Endodermal cell (in vitro differentiated cells): ENCODE measurements at places on chromosomes 1 and 21.

DNA sequence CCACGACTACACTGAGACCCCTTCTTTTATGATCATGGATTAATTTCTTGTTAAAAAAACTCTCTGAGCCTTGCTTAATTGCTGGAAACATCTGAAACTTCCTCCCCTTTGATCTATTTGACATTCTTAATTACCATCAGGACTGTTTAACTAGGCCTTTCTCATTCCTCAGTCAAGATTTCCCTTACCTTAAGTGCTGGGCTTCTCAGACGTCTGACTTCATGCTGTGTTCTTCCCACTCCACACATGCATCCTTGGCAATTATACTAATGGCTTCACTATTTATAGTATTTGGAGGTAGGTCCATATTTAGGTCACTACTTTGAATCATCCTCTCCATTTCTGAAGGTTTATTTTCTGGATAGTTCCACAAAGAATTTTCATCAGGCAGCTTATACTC, 341.3 kb upstream of the TMPRSS15 start:
- no peaks in the 10 kb centered on the region for H3K36me3 ChIP-seq
- H3K27ac ChIP-seq = no peak overlapping the region
- H3K27me3 ChIP-seq = no peaks in the 10 kb centered on the region
- no peak for DNase-seq
- no peaks in the 10 kb centered on the region for H3K4me1 ChIP-seq

DNA sequence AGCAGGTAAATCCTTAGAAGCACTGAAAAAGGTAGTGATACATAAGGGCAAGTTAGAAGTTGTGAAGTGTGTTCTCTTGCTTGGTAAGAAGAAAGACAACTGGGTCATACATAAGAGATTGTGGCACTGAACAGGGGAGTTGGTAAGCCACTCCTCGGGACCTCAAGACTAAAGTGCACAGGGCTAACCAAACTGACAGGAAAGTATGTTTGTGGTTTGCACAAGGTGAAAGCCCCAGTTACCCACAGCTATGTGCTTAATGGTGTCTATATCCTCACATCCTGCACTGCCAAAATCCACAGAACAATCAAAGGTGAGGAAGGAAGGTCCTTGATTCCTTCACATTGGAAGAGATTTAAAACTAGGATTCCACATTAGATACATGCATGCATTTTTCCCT, 276.5 kb downstream of the DNM3 start:
- H3K36me3 ChIP-seq = no peaks in the 10 kb centered on the region
- H3K27me3 ChIP-seq = no peaks in the 10 kb centered on the region
- no peak for DNase-seq
- no peak overlapping the region for H3K4me3 ChIP-seq
- H3K27ac ChIP-seq = no peak overlapping the region

DNA sequence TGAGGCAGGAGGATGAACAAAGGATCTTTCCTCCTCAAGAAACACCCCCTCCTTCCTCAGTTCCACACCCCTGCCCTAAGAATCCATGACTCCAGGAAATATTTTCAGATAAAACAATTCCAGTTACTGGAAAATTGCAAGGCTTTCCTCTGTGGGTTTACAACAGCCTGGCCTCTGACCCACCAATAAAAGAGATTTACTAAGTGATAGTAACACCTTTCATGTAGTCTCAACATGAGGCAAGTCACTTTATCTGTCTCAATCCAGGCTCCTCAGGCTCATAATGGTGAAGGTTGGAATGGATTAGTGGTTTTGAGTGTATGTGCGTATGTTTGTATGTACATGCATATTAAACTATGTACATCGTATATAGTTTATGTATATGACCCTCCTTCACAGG, 71.4 kb upstream of the PPP2R5A start:
- H3K27ac ChIP-seq = no peak overlapping the region
- no peaks in the 10 kb centered on the region for H3K27me3 ChIP-seq
- H3K36me3 ChIP-seq = no peaks in the 10 kb centered on the region
- no peak for DNase-seq

DNA sequence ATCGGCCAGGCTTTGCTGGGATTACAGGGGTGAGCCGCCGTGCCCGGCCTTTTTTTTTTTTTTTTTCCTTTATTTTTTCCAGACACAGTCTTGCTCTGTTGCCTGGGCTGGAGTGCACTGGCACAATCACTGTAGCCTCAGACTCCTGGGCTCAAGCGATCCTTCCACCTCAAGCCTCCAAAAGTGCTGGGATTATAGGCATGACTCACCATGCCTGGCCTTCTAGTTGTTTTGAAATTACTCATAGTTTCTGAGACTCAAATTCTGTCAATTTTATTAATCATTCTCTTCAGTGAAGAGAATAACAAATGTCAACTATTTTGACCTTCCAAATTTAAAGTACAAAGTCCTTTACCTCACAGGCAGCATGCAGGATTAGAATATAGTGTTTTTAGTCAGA, 374.5 kb downstream of the PLA2G4A start:
- H3K4me3 ChIP-seq = no peak overlapping the region
- no peak overlapping the region for H3K27ac ChIP-seq
- H3K36me3 ChIP-seq = no peaks in the 10 kb centered on the region
- no peaks in the 10 kb centered on the region for H3K4me1 ChIP-seq

DNA sequence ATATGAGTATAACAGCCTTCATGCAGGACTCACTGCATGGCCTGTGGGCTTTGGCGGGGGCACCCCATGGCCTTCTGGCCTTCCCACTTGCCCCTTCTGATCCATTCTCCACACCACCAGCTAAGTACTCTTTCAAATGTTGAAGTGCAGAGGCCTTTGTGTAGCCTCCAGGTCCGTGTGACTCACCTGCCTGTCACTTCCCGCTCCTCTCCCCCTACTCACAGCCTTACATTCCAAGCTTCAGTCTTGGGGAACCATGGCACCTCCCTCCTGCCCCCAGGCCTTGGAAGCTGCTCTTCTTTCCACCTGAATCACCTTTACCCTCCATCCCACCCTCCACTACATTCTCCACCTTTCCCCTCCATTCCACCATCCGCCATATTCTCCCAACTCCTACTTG, 69.6 kb downstream of the PGM1 start:
- no peak overlapping the region for H3K27ac ChIP-seq
- peaks cover 27% of the 10 kb centered on the region for H3K36me3 ChIP-seq
- H3K4me3 ChIP-seq = no peak overlapping the region
- H3K4me1 ChIP-seq = no peaks in the 10 kb centered on the region
- DNase-seq = peak; percentile 75

DNA sequence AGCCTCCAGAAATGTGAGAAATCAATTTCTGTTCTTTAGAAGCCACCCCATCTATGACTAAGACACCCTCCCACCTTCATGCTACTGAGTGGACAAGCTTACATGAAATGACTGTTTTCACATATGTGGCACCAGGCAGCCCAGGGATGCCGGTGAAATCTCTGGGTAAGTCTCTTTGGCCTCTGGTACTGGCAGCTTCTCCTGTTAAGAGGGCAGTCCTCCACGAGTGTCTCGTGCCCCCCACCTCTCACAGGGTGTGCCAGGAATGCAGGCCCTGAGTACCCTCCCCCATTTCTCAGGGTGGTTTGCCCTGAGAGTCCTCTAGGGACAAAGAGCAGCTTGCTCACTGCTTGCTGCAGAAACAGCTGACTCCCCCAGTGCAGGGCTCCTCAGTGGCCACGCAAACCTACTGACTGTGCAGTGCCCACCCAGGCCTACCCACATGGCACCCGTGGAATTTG, 3.2 kb upstream of the PRXL2B start:
- H3K4me1 ChIP-seq = no peaks in the 10 kb centered on the region
- no peak overlapping the region for H3K4me3 ChIP-seq
- H3K27ac ChIP-seq = no peak overlapping the region
- DNase-seq = no peak
- H3K27me3 ChIP-seq = no peaks in the 10 kb centered on the region

DNA sequence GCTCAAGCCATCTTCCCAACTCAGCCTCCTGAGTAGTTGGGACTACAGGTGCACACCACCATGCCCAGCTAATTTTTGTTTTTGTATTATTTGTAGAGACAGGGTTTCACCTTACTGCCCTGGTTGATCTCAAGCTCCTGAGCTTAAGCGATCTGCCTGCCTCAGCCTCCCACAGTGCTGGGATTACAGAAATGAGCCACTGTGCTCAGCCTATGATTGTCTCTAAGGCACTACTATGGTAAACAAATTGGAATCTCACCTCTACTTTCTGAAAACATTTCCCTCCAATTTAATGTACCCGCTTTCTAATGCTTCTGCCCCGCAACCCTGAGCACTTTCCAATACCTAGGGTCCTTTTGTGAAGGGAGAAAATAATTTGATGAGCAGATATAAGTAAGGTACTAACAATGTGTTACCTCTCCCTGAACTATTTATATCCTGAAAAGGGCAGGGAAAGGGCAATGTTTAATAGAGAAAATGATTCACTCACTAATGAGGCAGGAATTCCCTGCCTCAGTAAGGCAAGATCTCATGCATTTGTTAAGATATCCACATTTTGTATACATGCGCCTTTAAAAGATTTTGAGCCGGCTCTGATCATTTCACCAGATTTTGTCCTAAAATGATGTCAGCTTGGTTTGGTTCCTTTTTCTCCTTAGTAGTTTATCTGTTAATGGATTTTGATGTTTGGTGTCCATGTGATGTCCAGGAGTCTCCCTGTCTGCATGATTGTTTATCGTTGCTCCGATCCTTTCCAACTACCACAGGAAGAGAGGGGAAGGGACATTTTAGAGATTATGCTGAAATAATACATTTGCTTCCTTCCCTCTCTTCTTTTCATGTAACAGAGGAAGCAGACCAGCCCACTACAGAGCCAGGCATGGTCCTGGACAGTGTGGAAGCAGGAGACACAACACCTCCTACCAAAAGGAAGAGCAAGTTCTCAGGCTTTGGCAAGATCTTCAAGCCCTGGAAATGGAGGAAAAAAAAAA, 47.3 kb upstream of the RCC1 start:
- H3K36me3 ChIP-seq = peaks cover 38% of the 10 kb centered on the region
- DNase-seq = no peak
- H3K27ac ChIP-seq = no peak overlapping the region
- no peaks in the 10 kb centered on the region for H3K27me3 ChIP-seq

GRCh38 chr1:110319332-110320167, 19.6 kb upstream of the RBM15 start:
- no peak overlapping the region for H3K4me3 ChIP-seq
- no peaks in the 10 kb centered on the region for H3K27me3 ChIP-seq
- H3K36me3 ChIP-seq = no peaks in the 10 kb centered on the region
- no peak overlapping the region for H3K27ac ChIP-seq
- DNase-seq = no peak

DNA sequence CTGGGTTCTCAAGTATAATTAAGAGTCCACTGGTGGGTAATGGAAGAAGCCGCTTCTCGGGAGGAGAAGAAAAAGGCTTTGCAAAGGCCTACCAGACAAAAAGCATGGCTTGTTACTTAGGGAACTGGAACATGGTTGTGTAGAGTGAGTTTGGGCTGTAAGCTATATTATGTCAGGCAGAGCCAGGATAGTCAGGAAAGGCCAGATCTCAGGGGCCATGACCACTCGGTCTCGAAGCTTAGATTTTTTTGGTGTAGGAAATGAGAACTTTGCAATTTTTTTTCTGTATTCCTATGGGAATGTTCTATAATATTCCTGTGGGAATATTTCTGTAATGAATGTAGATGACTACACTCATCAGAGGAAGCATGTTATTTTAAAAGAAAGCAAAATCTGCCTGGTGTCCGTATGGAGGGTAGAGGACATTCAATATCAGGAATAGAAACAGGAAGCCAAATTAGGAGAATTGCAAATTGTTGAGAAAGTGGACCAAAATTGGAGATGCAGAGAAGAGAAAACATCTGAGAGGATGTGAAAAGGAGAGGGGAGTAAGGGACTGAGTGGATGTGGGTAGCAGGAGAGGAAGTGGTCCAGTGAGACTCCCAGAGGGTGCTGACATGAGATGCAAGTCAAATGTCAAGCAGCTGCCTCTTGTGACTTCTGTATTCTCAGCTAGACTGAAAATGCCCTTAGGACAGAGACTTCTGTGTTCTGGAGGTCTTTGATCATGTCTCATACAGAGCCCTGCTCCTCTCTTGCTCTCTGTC, 45.2 kb upstream of the HAO2 start:
- no peak for DNase-seq
- H3K4me1 ChIP-seq = peaks cover 11% of the 10 kb centered on the region
- H3K27me3 ChIP-seq = peaks cover 18% of the 10 kb centered on the region
- H3K36me3 ChIP-seq = no peaks in the 10 kb centered on the region
- no peak overlapping the region for H3K27ac ChIP-seq

- no peaks in the 10 kb centered on the region for H3K27me3 ChIP-seq
- DNase-seq = peak; percentile 16
- no peak overlapping the region for H3K4me3 ChIP-seq
- H3K4me1 ChIP-seq = no peaks in the 10 kb centered on the region
- H3K27ac ChIP-seq = no peak overlapping the region
- no peaks in the 10 kb centered on the region for H3K36me3 ChIP-seq
These were observed 20.9 kb downstream of the TNN start for GRCh38 chr1:175088525-175088951.

DNA sequence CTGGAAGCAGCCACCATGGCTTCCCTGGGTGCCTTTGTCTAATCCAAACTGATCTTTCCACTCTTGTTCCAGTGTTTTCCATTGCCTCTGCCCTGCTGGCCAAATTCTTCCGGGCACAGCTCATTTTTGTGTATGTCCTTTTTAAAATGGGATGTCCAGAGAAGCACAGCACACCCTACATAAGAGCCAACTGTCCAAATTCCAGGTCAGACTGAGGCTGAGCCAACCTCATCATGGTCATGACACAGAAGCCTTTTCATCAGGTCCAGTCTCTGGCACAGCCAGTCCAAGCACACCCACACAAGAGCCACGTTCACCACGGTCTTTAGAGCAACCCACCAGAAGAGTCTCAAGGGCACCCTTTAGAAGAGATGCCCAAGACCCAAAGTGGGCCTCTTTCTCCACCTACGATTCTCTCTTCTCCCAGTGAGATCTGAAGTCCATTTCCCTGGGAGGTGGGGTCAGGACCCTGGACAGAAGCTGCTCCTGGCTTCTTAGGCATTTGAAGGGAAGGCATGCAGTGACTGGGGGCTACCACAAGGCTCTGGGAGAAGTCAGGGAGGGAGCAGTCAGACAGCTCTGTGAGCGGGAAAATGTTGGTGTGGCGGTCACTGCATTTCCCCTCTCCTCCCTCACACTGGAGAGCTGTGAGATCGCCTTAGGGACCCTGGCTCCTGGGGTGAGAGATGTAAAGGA, 53.2 kb downstream of the SYT2 start:
- H3K27ac ChIP-seq = no peak overlapping the region
- H3K4me1 ChIP-seq = no peaks in the 10 kb centered on the region
- H3K27me3 ChIP-seq = peaks cover 6% of the 10 kb centered on the region

DNA sequence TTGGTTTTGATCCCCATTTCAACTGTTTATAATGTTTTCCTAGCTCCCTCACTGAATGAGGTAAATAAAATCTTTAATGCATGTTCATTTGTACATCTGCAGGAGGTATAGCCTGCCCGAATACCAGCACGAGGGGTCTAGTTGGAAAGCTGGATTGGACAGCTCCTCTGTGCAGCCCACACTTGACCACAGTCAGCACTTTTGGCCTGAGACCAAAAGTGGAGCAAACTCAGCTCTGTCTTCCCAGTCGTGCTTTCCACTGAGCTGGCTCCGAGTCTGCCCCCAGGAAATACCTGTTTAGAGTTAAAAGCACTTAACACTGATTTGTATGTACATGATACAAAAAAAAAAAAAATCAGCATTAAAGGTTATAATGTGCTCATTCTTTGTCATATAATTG, 224.4 kb downstream of the DSCAM start:
- no peaks in the 10 kb centered on the region for H3K4me1 ChIP-seq
- no peaks in the 10 kb centered on the region for H3K36me3 ChIP-seq
- no peak overlapping the region for H3K4me3 ChIP-seq
- H3K27ac ChIP-seq = no peak overlapping the region
- DNase-seq = no peak
